Activated naive CD4-positive, alpha-beta T cell treated with anti-CD3 and anti-CD28 coated beads for 36 hours (primary cell): ENCODE measurements at places on chromosomes 4 and X. TPM values are rescaled to one million over a fixed set of nuclear protein-coding genes. Genes with fewer than 3 reads are reported as not detected.

Gene MAGIX
- 0.26 TPM for total RNA-seq

Gene DKK2
- not detected for total RNA-seq

Gene TCEAL2
- total RNA-seq = 0.81 TPM

Gene SMIM20
- total RNA-seq = 28.1 TPM

Gene SLC9B1
- total RNA-seq = 3.5 TPM

Gene EMCN
- not detected for total RNA-seq

Gene GABRQ
- 0.05 TPM for total RNA-seq

Gene CTAG1B
- not detected for total RNA-seq

DNA sequence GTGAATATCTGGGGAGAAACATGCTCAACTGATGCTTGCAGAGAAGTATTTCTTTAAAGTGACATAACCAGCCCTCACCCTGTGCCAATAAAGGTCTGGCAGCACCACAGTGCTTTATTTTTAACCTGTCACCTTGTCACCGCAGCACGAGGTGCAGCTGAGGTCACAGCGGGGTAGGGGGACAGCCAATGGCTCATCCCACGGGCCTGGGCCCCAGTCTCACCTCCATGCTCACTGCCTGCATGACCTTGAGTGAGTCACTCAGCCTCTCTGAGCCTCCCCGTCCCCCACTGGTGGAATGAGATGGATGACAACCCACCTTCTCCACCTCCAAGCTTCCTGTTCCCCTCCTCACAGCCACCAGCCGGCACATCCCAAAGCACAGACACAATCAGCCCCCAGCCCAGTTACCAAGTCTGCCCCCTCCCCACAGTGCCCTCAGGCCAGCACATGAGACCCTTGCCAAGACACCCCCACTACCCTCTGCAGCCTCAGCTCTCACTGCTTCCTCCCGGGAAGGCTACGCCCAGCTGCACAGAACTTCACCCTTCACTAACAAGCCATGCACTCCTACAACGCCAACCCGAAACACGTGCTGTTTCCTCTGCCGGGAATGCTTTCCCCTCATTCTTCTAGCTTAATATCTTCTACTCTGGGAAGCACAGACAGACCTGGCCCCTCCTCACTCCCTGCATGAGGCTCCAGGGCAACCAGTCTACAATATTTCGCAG is 24.9 kb upstream of the MAN2B2 start:
- H3K4me1 ChIP-seq = no peaks in the 10 kb centered on the region
- no peaks in the 10 kb centered on the region for H3K36me3 ChIP-seq
- no peak overlapping the region for H3K4me3 ChIP-seq
- no peak overlapping the region for H3K27ac ChIP-seq
- H3K27me3 ChIP-seq = peaks cover 44% of the 10 kb centered on the region
- no peak for DNase-seq

GRCh38 chr4:118867311-118868067 is 21.2 kb upstream of the SYNPO2 start:
- DNase-seq = no peak
- H3K4me1 ChIP-seq = no peaks in the 10 kb centered on the region
- no peaks in the 10 kb centered on the region for H3K27me3 ChIP-seq
- H3K27ac ChIP-seq = no peak overlapping the region
- H3K4me3 ChIP-seq = no peak overlapping the region

DNA sequence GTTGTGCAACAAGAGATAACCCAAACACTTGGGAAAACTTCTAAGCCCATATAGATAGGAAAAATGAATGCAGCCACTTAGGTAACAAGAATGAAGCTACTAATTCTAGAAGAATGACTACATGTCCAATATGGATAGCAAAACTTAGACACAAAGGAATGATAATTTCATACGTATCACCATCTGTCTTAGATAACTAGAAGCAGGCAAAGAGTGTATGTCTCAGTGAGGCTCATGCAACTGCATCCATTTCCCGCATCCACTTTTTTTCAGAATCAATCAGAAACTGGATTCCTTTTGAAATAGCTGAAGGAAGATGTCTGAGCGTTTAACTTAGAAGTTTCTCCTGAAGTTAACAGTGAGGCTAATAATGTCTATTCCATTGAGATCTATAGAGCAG is 408.7 kb upstream of the PITX2 start:
- H3K4me3 ChIP-seq = no peak overlapping the region
- no peaks in the 10 kb centered on the region for H3K4me1 ChIP-seq
- no peaks in the 10 kb centered on the region for H3K27me3 ChIP-seq
- no peak for DNase-seq
- no peak overlapping the region for H3K27ac ChIP-seq

DNA sequence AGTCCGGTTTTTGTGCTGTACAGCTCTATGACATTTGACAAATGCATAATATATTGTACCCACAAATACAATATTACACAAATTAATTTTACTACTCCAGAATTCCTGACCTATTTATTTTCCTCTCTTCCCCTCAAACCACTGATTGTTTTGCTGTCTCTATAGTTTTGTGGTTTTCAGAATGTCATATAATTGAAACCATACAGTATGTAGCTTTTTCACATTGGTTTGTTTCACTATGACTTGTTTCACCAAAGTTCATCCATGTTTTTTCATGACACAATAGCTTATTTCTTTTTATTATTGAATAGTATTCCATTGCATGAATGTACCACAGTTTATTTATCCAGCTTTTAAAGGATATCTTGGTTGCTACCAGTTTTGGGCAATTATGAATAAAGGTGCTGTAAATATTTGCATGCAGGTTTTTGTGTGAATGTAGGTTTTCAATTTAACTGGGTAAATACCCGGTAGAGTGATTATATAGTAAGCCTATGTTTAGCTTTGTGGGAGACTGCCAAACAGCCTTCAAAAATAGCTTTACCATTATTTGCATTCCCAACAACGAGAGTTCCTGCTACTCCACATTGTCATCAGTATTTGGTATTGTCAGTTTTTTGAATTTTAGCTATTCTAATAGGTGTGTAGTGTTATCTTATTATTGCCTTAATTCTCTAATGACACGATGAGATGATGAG is 25.9 kb downstream of the RNF175 start:
- H3K27ac ChIP-seq = no peak overlapping the region
- DNase-seq = no peak
- no peaks in the 10 kb centered on the region for H3K36me3 ChIP-seq

- DNase-seq = no peak
- peaks cover 21% of the 10 kb centered on the region for H3K27me3 ChIP-seq
- H3K4me3 ChIP-seq = no peak overlapping the region
- H3K27ac ChIP-seq = no peak overlapping the region
- no peaks in the 10 kb centered on the region for H3K36me3 ChIP-seq
These were observed 47.9 kb upstream of the PACRGL start for GRCh38 chr4:20652226-20652885.

DNA sequence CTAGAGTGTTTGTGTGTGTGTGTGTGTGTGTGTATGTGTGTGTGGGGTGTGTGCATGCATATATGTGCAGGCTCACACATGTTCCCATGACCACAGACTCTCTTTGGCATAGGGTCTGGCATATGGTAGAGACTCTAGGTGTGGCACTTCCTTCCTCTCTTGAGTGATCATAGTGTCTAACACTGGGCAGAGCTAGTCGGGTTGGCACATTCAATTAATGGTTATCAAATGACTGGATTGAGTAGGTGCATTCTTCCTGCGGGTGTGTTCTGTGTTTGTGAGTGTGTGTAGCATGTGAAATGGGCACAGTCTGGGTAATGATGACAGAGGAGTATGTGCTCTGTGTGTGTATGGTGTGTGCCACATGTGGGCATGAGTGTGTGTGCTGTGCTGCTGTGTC is 106.5 kb downstream of the EFNB1 start:
- H3K27ac ChIP-seq = no peak overlapping the region
- no peak overlapping the region for H3K4me3 ChIP-seq
- DNase-seq = no peak
- H3K4me1 ChIP-seq = no peaks in the 10 kb centered on the region
- no peaks in the 10 kb centered on the region for H3K36me3 ChIP-seq

GRCh38 chr4:99965674-99966350 is 15.7 kb upstream of the H2AZ1 start:
- peaks cover 17% of the 10 kb centered on the region for H3K4me1 ChIP-seq
- no peak overlapping the region for H3K4me3 ChIP-seq
- H3K27me3 ChIP-seq = peaks cover 2% of the 10 kb centered on the region
- no peak for DNase-seq
- no peaks in the 10 kb centered on the region for H3K36me3 ChIP-seq

DNA sequence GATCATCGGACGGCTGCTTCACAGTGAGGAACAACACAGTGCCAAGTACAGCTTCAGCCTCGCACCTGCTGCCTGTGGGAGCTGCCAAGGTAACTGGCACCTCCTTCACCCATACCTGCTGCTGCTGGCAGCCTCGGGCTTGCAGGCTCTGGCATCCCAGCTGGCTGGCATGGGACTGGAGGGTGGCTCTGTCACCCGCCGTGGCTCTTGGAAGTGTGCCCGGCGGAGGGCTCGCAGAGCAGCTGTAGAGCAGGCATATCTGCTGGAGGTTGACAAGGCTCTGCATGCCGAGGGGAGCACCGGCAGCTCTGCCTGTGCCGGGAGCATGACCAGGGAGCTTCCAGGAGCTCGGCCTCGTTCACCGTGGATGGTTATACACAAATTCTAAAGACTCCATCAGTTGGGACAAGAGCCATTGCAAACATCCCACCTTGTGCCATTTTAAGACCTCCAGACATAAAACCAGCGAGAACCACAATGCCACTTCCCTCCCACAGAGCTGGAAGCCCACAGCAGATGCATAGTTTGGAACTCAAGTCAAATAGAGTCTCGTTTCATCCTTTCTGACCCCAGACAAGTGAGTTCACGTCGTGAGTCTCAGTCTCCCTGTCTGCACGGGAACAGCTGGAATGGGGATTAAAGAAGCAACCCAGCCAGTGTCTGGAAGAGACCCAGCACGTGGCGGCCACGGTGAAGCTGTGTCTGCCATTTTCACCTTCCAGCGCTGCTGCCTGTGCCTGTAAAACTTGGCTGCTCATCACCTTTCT is 84.3 kb upstream of the PSAPL1 start:
- peaks cover 17% of the 10 kb centered on the region for H3K27me3 ChIP-seq
- H3K27ac ChIP-seq = no peak overlapping the region
- DNase-seq = no peak
- H3K4me3 ChIP-seq = no peak overlapping the region
- H3K4me1 ChIP-seq = no peaks in the 10 kb centered on the region

- H3K36me3 ChIP-seq = no peaks in the 10 kb centered on the region
- H3K4me1 ChIP-seq = no peaks in the 10 kb centered on the region
- no peak overlapping the region for H3K4me3 ChIP-seq
- DNase-seq = no peak
- no peaks in the 10 kb centered on the region for H3K27me3 ChIP-seq
These were observed 55.5 kb downstream of the LUZP4 start for GRCh38 chrX:115344885-115345614.

GRCh38 chr4:158758142-158758541 is 10.7 kb upstream of the FNIP2 start:
- H3K4me3 ChIP-seq = no peak overlapping the region
- H3K4me1 ChIP-seq = no peaks in the 10 kb centered on the region

DNA sequence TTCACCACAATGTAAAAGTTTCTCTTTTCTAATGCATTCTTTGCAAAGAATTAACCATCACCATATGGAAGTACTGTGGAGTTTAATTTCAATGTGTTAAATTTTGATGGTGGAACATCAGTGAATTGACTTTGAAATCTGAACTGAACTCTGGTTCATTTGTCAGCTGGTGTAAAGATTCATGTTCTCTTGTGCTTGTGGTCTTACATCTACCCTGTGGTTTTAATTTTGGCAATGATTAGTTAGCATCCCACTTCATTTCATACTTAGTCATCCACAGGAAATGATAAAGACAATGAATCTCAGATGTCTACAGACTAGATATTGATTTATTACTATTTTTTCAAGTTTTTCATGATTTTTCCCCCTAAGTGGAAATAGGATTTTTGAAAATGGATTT is 77.8 kb downstream of the GRID2 start:
- no peaks in the 10 kb centered on the region for H3K36me3 ChIP-seq
- H3K4me1 ChIP-seq = no peaks in the 10 kb centered on the region
- no peak for DNase-seq
- H3K27me3 ChIP-seq = no peaks in the 10 kb centered on the region

GRCh38 chrX:16112428-16112827 is 10.9 kb upstream of the GRPR start:
- H3K27ac ChIP-seq = no peak overlapping the region
- H3K4me3 ChIP-seq = no peak overlapping the region
- H3K27me3 ChIP-seq = peaks cover under 1% of the 10 kb centered on the region
- H3K36me3 ChIP-seq = no peaks in the 10 kb centered on the region
- no peaks in the 10 kb centered on the region for H3K4me1 ChIP-seq

DNA sequence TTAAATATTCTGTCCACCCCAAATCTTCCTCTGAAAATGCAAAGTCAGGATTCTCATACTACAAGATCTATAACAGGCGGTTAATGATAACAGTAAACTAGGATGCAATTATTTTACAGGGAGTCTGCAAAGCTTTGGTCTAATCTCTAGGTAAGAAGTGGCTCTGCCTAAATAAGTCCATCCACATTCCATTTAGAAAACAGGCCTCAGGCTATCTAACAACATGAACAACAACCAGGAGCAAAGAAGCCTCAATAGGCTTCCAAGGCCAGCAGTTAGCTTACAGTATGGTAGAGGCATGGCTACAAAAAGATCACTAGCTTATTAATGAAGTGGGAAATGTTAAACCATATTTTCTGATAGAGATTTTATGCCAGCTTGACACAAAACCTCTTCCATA is 6.4 kb downstream of the MAB21L2 start:
- H3K4me1 ChIP-seq = no peaks in the 10 kb centered on the region
- H3K27me3 ChIP-seq = no peaks in the 10 kb centered on the region
- no peak for DNase-seq
- no peak overlapping the region for H3K4me3 ChIP-seq
- H3K36me3 ChIP-seq = peaks cover 32% of the 10 kb centered on the region

- H3K4me1 ChIP-seq = peaks cover 47% of the 10 kb centered on the region
- H3K36me3 ChIP-seq = peaks cover 63% of the 10 kb centered on the region
- no peak overlapping the region for H3K4me3 ChIP-seq
- DNase-seq = no peak
- H3K27me3 ChIP-seq = no peaks in the 10 kb centered on the region
These were observed 13.3 kb downstream of the CXCR3 start for GRCh38 chrX:71604796-71605568.

- no peak for DNase-seq
- no peak overlapping the region for H3K4me3 ChIP-seq
- H3K4me1 ChIP-seq = peaks cover 28% of the 10 kb centered on the region
- H3K27ac ChIP-seq = no peak overlapping the region
These were observed 45.4 kb downstream of the ANKRD17 start for GRCh38 chr4:73212982-73213730.

- no peak for DNase-seq
- H3K27me3 ChIP-seq = no peaks in the 10 kb centered on the region
- H3K4me1 ChIP-seq = no peaks in the 10 kb centered on the region
These were observed 267.2 kb downstream of the MAPK10 start for GRCh38 chr4:86092684-86093083.

- no peak overlapping the region for H3K27ac ChIP-seq
- no peak overlapping the region for H3K4me3 ChIP-seq
- no peaks in the 10 kb centered on the region for H3K4me1 ChIP-seq
- no peaks in the 10 kb centered on the region for H3K36me3 ChIP-seq
- DNase-seq = no peak
These were observed 360.9 kb downstream of the ADGRL3 start for GRCh38 chr4:61561028-61561427.
